NCI-H460 (cell line): ENCODE measurements at places on chromosomes 6 and 20. TPM values are rescaled to one million over a fixed set of nuclear protein-coding genes. Genes with fewer than 3 reads are reported as not detected.

GRCh38 chr6:132820629-132821381 is 6.4 kb downstream of the RPS12 start:
- DNase-seq: no peak

GRCh38 chr6:28657769-28658465 is 132.2 kb downstream of the GPX5 start:
- DNase-seq: peak; percentile 43

DNA sequence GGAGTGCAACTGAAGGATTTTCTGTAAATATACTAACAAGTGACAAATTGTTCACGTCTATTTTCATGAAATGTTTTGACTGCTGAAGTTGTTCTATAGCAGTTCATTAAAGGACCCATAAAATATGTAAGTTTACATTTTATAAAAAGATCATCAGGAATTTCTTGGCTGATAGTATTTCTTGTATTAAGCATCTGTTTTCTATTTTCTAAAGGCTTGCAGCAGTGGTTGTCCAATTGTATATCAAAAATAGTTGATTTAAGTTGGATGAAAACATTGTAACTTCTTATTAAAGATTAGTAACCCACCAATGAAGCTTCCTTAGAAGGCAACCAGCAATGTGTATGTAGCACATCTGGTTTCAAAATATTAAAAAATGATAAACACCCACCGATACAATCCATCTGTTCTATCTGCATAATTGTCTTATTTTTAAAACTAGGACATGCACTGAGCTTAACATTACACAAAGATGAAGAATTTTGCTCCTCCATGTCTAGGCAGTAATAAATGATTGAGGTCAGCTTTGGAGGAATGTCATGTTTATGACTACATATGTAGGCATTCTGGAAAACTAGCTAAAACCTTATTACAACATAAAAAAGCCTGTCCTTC is 301.3 kb upstream of the TCF21 start:
- DNase-seq: no peak

GRCh38 chr6:35425284-35425683 is 26.9 kb upstream of the FANCE start:
- no peak for DNase-seq

DNA sequence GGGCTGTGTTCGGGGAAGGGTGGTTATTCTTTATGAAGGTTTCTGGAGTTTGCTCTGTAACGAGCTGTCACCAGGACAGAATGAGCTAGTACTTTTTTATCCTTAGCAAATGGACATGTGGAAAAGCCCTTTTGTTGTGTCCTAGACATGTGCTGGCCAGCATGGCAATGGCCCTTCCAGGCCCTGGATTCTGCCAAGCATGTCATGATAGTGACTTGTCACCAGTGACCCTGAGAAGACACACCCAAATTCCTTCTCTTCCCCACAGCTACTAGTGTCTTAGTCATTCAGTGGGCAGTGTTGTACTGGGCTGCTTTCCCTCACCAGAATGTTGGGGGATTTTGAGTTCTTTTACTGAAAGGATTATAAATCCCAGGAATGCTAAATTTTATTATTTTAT is 74.0 kb upstream of the XRN2 start:
- DNase-seq: no peak

- no peak for DNase-seq
Observed at GRCh38 chr20:32810941-32811340, 8.8 kb upstream of the MAPRE1 start.

DNA sequence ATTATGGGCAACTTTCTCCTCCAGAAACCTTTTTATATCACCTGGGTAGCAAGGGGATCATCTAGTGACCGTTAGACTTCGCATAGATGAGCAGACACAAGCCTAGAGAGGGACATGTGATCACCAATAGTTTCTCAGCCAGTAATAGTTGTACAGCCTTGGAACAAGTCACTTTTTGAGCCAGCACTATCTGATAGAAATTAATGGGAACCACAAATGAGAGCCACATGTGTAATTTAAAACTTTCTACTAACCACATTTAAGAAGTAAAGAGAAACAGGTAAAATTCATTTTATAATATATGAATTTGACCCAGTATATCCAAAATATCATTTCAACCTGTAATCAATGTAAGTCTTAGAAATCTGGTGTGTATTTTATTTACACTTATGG is 592 bp upstream of the CTNNBL1 start:
- no peak for DNase-seq

DNA sequence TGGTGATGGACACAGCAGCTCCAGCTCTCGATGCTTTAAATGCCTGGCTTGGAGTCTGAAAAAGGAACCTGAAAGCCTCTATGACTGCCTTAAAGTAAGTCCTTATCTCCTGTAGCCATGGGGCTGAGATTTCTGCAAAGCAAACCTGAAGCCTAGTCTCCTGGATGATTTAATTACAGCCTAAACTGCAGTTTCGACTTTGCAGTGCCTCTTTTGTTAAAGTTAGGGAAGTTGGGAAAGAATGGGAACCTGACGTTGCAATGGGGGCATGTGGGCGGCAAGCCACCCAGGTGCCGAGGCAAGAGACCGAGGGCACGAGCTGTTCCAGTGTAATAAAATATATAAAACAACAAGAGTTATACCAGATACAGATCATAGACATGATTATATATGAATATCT is 11.7 kb upstream of the TCFL5 start:
- DNase-seq: no peak

DNA sequence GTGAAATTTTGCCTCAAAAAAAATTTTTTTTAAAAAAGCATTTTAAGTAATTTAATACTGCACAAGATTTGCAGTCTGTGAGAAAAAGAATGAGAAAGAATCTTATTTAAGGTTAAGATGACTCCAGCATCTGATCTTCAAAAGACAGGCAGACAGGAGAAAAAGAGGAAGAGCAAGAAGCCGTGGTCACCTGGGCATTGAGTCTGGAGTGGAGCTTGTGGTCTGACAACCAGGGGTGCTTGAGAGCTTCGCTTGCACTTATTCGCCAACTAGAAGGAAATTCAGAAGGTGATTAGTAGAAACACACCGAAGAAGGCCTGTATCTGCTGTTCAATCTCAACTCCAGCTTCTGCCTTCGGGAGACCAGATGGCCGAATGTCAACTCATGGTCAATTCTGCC is 75.9 kb downstream of the MYLK4 start:
- no peak for DNase-seq

DNA sequence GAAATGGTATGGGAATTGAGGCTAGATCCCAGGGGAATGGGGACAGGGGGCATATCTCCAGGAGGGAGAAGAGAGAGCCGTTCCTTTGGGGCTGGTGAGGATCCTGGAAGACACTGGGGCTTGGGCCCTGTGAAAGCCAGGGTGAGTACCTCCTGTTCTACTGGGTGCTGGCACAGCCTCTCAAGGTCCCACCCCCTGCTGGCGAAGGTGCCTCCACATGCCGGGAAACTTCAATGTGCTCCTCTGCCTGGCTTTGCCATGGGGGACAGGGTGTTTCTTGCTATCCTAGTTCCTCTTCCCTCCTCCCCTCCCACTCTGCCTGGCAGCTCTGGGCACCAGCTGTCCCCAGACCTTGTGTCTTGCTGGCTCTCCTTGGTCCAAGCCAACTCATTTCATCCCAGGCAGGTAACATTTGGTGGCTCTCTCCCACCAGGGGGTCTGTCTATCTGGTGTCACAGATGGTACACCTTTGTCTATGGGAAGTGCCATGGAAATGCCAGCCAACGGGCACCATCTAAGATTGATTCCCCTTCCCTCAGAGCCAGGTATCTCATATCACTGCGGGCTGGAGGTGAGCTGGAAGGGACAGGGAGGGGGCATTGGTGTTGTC is 56.8 kb downstream of the MDGA1 start:
- DNase-seq: no peak

DNA sequence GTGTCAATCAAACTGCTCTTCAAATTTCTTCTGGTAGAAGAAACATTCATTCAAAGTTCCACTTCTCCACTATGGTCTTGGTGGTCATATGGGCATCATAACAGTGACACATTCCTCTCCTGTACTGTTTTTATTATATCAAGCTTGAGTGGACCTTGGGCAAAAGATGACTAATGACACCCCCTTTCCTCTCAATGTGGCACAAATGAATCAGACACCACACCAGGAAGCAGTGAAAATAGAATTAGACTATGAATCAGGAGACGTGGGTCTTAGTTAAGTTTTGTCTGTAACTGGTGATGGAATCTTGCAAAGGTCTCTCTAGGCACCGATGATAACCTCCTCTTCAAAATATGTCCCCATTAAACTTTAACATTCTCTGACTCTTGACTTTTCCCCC is 9.0 kb upstream of the NRSN1 start:
- DNase-seq: no peak

GRCh38 chr6:71038711-71039344 is 82.0 kb upstream of the B3GAT2 start:
- DNase-seq: no peak

GRCh38 chr6:71675386-71675785 is 211.0 kb upstream of the RIMS1 start:
- DNase-seq: no peak

DNA sequence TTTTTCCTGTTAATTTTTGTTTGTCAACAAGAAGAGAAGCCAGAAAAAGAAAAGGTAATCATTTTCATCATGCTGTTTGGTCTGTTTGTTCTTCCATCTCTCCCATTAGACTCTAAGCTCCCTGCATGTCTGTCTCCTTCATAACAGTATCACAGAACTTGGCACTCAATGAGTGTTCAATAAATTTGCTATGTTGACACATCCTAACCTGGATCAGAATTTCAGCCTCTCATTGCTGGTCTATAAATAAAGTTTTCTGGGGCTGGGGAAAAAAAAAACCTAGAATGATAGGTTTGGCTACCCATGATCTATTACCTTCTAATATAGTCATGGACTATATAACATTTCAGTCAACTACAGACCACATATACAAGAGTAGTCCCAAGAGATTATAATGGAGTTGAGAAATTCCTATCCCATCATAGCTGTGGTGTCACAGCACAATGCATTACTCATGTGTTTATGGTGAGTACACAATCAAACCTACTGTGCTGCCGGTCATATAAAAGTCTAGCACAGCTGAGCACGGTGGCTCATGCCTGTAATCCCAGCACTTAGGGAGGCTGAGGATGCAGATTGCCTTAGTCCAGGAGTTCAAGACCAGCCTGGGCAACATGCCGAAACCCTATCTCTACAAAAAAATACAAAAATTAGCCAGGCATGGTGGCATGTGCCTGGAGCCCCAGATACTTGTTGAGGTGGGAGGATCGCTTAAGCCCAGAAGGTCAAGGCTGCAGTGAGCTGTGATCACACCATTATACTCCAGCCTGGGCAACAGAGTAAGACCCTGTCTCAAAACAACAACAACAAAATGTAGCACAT is 5.9 kb downstream of the NUDT3 start:
- DNase-seq: peak; percentile 74

- no peak for DNase-seq
Observed at GRCh38 chr6:143068001-143068400, 7.3 kb downstream of the AIG1 start.

DNA sequence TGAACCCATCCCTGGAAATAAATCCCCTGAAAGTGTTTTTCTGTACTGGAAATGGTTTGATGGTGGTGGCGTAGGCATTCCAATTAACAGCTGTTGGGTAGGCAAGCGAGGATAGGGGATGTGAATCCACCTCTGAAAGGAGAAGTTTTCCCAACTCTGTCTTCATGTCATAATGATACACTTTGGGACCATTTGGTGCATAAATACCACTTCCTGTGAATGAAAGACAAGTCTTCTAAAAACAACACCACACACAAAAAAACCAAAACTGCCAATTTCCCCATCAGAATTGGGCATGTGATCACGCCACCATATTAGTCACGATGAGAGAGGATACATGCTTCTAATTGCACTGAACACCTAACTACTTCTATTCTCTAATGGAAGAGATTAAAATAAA is 6.4 kb downstream of the VNN2 start:
- no peak for DNase-seq

GRCh38 chr6:84764332-84765049 is at the start of gene TBX18:
Gene TBX18 (minus strand): TSS chr6:84764598. CDS start chr6:84764181, 417 bp downstream.
- DNase-seq: peak; percentile 83

DNA sequence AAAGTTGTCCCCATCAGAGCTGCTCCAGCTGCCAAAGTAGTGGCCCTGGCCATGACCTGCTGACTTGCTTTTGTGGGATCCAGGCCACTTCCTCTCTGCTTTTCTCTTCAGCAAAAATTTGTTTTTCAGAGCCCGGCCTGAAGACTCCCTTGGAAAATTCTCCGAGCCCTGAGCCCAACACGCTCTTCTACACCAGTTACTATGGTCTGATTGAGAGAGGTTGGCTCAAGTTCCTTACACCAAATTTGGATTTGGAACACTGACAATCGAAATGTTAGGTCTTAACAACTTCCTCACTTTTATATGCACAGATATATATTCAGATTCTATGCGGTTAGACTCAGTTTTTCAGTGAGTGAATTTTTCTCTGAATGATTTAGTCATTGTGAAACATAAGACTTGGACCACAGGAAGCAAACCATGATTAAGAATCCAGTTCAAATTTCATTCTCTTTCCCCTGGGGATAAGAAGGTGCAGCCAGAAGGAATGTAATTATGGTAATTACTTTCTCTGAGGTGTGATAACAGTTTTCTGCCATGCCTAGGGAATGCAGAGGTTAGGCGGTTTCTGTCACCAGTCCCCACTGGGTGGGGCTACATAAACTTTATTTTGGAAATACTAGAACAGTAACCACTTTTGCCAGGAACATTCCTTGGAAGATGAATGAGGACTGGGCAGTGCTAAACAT is 365.2 kb downstream of the SYNE1 start:
- no peak for DNase-seq

DNA sequence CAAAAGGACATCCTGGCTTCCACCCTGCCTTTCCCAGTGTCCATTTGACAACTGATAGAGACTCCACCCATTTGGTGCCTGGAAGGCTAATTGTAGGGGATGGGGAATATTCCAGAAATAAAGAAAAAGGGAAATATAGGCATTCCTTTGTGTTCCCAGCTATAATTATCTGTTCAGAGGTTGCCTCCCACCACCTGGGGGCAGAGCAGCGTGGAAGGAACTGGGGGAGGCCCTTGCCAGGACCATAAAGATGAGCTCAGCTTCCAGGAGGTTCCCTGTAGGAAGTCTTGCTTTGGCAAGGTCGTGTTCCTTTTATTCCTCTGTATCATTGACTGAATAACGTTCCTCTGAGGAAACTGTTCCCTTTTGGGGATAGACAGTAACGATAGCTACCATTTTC is 214.7 kb downstream of the TFAP2C start:
- DNase-seq: no peak

DNA sequence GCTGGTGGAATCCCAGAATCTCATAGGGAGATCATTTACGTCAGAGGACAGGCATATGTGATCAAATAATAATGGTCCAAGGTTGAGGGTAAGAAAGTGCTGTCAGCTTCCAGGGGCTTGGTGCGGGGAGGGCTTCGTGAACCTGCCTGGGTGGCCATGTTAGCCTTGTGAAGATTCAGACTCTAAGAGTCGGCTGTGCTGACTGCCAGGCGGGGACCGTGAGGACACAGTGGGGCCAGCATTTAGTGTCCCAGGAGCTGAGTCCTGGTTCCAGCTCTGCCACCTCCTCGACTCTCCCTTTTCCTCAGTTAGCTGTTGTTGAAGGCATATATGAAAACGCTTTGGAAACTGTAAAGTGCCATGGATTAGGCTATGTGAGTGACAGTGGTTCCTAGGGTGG is 33.5 kb downstream of the VSTM2L start:
- no peak for DNase-seq

GRCh38 chr6:39678914-39679313 is 46.3 kb downstream of the KIF6 start:
- no peak for DNase-seq

BPI gene
- total RNA-seq: not detected in 2 replicates

GSTA4 gene
- total RNA-seq: 8.1 and 8.3 TPM in 2 replicates

DLL1 gene
- total RNA-seq: 0.14 and 0.17 TPM in 2 replicates

OTOR gene
- total RNA-seq: not detected in 2 replicates

BRD2 gene
- total RNA-seq: 132 and 133 TPM in 2 replicates

TBC1D32 gene
- 5.1 and 6.2 TPM in 2 replicates for total RNA-seq

NKX2-2 gene
- not detected in 2 replicates for total RNA-seq

HUS1B gene
- total RNA-seq: 0.45 and 0.75 TPM in 2 replicates

CHRNA4 gene
- 0.84 TPM in 1 of 2 replicates, not detected in the other for total RNA-seq

MAD2L1BP gene
- 23.9 and 24.1 TPM in 2 replicates for total RNA-seq
